Activated CD4-positive, CD25-positive, alpha-beta regulatory T cell treated with anti-CD3 and anti-CD28 coated beads, Interleukin-2, amount 50 U/mL, for 16 hours (primary cell): ENCODE measurements at places on chromosomes 4 and X.

- no peak for DNase-seq
Measured at GRCh38 chr4:110157580-110157979, 40.8 kb downstream of the ELOVL6 start.

DNA sequence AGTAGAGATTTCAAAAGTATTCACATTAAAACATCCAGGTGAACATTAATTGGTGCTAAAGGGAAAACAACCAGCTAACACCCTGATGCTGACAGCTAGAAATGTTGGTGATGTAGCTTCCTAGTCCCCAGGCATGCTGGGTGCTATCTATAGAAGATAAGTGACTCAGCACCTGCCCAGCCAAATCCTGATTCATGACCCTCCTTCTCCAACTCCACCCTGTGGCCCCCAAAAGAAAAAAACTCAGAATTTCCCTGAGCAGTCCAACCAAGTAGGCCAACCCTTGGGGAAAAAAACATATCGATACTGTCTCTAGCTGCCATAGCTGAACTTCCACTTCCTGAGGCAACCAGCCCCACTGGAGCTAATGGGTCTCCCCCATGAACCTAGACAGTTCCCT is 197.6 kb upstream of the KLF3 start:
- no peak for DNase-seq

GRCh38 chr4:85938062-85938461 is 421.8 kb downstream of the MAPK10 start:
- no peak for DNase-seq

- no peak for DNase-seq
Measured at GRCh38 chr4:174707051-174707676, 121.9 kb downstream of the GLRA3 start.

GRCh38 chr4:129136433-129136832 is 40.5 kb downstream of the C4orf33 start:
- DNase-seq = no peak

GRCh38 chr4:26124753-26125321 is 196.0 kb upstream of the RBPJ start:
- no peak for DNase-seq

DNA sequence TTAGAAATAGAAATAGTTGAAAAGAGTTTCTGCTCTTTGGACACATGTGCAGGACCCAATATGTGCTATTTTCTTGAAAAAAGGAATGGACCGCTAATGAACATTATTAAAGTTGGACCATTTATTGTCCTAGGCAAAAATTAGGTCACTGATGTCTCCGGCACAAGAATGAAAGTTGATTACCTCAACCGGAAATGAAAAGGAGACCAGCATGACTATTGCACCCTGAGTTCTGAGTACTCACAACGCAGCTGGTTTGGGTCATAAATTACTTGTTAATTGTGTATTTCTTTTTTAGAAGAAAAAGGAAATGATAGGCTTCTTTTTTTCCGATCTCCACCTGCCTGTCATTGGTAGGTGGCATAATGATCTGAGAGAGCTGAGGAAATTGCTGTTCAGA is 232.7 kb downstream of the ARHGAP24 start:
- no peak for DNase-seq

DNA sequence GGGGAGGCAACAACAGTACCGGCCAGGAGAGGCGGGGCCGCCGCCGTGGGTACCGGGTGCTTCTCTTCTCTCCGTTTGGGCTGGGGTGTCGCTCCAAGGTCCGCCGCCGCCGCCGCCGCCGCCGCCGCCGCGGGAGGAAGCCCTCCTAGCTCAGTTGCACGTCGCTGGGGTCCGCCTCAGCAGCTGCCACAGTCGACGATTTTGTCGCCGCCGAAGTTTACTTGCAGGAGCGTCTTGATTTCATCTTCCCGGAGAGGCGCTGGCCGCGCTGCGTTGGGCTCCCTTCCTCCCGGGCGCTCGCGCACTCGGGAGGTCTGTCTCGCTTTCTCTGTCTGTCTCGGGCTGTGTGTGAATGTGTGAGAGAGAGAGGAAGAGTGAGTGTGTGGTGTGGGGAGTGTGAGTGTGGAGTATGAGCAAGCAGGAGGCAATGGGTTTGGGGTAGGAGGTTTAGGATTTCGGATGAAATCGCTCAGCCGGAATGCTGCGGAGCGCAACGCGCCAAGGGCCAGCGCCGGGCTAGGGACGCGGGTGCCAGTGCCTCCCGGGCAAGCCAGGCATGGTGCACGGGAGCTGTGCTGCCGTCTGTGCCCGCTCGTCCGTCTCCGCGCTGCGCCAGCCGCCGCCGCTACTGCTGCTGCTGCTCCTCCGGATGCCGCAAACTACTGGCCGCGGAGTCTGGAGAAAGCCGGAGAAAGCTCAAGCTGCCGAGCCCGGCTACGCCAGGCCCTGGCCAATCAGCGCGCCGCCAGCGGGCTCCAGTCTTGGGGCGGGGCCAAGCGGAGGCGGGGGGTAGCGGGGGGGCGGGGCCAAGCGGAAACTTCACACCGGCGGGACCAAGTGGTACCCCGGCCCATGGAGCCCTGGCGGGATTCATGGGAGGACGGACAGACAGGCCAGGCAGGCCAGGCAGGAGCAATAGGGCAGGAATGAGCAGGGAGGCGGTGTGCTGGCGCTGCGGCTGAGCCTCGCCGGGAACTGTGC is at the start of gene PCDH19:
PCDH19 (minus strand) TSS at position 664 of the 981 bp plus-strand sequence. CDS start 1,676 bp downstream, outside the sequence.
- DNase-seq = no peak

GRCh38 chr4:76704133-76704881 is 193.6 kb downstream of the SOWAHB start:
- no peak for DNase-seq

DNA sequence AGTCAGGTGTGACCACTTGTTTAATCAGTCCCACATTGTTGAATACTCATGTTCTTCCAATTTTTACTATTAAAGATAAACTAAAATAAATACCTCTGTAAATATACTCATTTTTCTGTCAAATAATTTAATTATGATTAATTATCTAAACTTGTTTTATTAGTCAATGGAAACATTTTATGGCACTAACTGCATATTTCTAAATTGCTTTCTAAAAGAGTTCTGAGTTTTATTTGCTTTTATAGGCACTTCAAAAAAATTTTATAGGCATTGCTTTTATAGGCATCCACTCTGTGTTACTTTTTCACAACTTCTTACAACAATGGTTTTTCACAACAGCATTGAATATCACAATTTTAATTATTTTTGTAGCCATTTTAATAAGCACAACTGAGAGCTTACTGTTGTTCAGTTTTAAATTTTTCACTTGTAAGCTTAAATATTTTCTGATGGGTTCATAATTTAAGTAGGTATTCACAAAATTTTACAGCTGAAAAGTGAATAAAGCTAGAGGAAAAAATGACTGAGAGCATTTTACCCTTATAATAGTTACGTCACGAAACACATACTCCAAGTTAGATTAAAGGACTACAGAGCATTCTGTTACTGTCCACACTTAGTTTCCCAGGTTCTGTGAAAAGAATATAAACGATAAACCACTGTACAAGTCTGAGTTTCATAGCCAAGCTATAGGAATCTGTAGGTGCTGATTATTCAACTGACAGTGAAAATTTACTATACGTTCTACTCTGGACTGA is 140.8 kb upstream of the ETNPPL start:
- DNase-seq = no peak

- DNase-seq = no peak
Measured at GRCh38 chrX:1327651-1328304, 8.8 kb upstream of the IL3RA start.

GRCh38 chrX:147376601-147377422 is 534.9 kb upstream of the FMR1 start:
- no peak for DNase-seq
